ENCODE measurements at places on chromosomes 1 and 21.

GRCh38 chr1:159187647-159188374 is 16.4 kb downstream of the CADM3 start:
- DNase-seq, result no peak

DNA sequence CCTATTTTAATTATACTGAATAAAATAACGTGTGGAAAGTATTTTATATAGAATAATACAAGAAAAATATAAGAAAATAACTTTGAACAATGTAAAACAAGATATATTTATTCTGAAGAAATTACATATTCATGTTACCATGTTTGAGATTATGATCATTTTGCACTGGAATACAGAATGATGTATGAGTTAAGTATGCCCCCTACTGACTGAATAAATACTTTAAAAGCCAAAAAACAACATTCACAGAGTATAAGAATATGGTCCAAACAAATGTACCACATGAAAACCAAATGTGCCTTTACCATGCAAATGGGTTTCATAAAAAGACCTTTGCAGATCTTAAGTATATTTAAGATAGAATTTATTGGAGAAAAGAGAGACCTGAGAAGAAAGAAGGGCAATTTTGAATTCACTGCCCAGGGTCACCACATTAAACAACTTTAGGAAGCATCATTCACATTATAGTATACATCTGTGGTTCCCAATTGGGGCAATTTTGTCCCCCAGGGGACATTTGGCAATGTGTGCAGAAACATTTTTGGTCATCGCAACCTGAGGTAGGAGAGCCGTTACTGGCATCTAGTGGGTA is 136.6 kb upstream of the GFI1 start:
- DNase-seq, result no peak

DNA sequence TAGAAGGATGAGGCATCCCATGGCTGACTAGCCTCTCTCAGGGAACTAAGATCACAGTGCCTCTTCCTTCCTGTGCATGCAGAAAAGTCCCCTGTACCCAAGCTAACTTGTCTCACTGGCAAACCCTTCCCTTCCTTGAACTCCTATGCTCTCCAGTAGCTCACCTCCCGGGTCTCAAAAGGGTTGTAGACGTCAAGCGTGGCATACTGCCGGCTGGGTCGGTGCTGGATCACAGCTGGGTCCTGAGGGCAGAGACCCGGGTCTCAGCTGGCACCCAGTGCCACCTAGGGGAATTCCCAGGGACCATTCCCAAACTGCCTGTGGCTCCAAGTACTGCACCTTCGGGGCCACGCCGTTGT is 688 bp downstream of the SCAMP3 start:
- no peak for DNase-seq

GRCh38 chr1:8019229-8019620 is 6.9 kb downstream of the ERRFI1 start:
- no peak for DNase-seq

- no peak for DNase-seq
Measured at GRCh38 chr1:11338284-11338924, 65.4 kb downstream of the UBIAD1 start.

DNA sequence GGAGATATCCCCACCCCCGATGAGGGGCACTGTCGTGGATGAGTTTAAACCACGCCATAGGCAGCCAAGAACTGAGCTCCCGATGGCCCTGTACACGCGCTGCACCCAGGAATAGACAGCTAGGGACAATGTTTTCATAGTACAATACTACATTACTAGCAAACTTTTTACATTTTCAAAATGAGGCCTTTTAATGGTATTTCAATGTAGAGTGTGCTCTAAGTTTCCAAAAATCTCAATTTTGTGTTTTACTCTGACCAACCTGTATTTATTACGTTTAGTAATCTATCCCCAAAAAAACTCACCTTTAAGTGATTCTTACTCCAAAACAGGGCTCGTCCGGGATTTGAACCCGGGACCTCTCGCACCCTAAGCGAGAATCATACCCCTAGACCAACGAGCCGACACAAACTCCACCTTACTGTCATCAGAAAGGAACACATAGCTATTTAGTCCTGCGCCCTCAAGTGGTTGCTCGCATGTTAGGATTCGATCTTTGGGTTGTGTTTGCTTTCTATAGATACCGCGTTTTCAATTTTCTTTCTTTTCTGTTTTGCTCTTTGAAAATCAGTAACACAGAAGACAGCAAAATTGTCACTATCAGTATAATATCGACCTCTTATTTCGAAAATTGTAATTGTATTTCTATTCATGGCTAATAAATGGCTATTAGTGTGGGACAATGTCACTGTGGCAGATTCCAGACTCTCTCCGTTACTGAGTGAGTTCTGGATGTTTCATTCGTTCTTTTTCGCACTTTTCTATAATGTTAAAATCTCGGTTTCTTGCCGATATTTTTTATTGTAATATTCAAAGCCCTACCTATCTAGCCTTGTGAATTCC is 6.4 kb upstream of the MPZL1 start:
- peak; percentile 94 for DNase-seq

- no peak for DNase-seq
Measured at GRCh38 chr1:43975249-43975961, 645 bp downstream of the ATP6V0B start.

GRCh38 chr1:111214074-111214801 is 13.3 kb upstream of the CHI3L2 start:
- DNase-seq, result no peak

- DNase-seq, result no peak
Measured at GRCh38 chr1:56901716-56902115, 47.1 kb downstream of the C8A start.

GRCh38 chr21:21612466-21612865 is 614.3 kb downstream of the NCAM2 start:
- DNase-seq, result peak; percentile 64

- no peak for DNase-seq
Measured at GRCh38 chr1:110170766-110171733, 20.8 kb downstream of the SLC6A17 start.

DNA sequence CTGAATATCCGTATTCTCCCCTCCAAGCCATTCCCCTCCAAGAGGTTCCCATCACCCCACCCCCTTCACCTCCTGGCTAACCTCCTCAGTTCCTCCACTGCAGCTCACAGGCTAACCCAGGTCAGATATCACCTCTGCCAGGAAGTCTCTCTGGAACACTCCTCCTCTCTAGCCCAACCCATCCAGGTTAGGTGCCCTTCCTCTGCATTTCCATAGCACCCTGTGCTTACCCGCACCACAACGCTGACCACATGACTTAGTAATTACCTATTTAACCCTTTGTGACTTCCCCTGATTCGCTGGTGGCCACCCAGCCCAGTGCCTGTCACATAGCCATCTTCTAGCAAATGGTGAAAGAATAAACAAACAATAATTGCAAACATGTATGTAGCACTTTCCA is 49.5 kb upstream of the IFFO2 start:
- no peak for DNase-seq

- DNase-seq, result no peak
Measured at GRCh38 chr1:16383888-16384287, 16.8 kb downstream of the SZRD1 start.

DNA sequence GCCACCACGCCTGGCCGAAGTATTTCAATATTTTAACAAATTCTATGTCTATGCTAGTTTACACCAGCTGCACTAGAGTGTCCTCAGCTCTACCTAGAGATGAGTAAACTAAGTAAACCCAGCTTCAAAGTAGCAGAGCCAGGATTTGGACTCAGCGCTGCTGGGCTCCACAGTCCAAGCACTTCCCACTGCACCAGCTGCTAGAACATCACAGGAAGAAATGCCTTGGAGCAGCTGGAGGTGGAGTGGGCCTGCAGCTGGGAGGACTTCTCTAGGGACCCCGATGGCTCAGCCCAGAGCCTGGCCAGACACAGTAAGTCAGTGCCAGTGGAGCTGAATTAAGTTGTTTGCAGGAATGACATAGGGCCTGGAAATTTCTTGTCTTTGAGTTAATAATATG is 10.2 kb upstream of the SMIM12 start:
- no peak for DNase-seq

GRCh38 chr1:184162281-184162680 is 110.8 kb downstream of the TSEN15 start:
- no peak for DNase-seq

DNA sequence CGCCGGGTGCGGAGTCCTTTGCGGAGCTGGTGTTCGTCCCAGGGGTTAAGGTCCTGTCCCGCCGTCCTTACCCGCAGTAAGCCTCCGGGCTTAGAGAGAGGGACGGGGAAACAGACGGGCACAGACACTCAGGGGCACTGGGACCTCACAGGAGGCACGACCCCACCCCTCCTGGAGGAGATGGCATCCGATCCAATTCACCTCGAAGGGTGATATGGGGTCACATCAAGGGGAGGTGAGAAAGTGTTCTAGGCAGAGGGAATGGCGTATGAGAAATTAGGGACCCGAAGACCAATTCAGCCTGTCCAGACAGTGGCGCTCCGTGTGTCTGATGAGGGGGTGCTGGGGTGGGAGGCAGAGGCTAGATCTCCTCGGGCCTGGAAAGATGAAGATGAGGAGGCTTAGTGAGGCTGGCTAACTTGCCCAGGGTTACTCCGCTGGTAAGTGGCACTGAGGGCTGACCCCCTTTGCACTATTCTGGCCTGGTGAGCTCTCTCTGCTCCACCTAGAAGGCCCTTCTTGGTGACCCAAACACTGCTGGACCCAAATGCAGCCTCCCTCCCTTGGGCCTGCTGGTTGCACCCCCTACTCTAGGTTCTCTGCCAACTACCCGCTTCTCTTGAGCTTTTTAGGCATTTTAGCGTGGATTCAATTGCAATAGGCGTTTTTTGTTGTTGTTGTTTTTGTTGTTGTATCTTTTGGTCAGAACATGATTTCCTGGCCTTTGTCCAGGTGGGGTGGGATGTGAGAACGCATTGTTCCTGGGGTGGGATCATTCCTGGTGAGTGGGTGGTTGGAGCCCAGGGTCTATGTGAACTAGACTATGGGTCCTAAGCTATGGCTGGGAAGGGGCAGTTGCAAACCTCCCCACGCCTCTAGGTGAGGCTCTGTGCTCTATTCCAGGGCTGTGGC is 12.3 kb downstream of the BTBD19 start:
- DNase-seq, result no peak

- DNase-seq, result no peak
Measured at GRCh38 chr1:26401891-26402290, 8.7 kb upstream of the LIN28A start.

- no peak for DNase-seq
Measured at GRCh38 chr1:171751221-171751620, 9.4 kb upstream of the VAMP4 start.

DNA sequence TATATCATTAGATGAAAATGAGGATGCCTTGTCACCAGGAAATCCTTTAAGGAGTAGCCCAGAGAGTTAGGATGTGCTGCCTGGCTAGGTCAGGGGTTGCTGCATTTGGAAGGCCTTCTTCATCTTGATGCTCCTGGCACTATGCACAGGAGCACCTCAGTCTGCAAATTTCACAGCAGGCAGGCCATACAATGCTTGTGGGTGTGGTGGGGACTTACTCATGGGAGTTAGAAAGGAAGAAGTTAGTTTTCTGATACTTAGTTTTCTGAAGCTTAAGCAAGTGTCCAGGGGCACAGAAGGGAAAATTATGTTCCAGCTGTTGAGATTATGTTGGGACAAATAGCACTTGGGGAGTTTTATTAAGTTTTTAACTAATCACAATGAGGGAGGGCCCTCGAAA is 11.4 kb downstream of the HLX start:
- DNase-seq, result no peak

All from HS-5 (cell line).